ENCODE measurements at places on chromosomes 6 and 20.

- no peak for DNase-seq
Measured at GRCh38 chr6:33082702-33083101, 6.9 kb downstream of the HLA-DPB1 start.

DNA sequence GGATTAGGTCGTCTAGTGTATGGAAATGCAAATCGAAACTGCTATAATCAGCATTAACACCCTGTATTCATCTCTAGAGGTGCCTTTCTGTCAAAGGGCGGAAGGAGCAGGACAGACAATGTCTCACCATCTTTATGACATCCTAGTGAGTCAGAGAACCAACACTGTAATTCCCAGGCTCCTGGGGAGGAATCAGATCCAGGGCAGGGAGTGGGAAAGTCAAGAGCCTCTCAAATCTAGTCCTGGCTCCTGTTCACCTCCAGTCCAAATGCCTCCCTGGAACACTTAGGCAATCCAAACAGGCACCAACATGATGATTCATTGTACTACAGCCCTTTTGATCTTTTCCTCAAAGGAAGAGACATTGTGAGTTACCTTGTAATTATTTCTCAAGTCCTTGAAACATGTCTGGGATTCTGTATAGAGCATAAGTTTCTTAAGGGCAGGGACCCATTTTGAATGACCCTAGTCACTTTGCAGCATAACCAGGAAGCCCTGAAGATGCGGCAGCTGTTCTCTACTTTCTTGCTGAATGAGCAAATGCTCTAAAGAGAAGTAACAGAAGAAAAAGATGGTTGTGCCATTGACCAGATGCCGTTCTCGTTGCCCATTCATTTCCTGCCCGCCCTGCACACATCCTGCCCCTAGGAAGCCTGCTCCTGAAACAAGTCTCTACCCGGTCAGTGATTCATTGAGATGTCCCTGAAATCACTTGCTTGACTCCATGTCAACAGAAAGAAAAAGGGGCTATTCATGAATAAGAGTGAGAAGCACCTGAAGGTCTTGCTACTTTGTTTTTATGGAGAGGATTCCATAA lies 112.8 kb upstream of the JARID2 start:
- peak; percentile 28 for DNase-seq

DNA sequence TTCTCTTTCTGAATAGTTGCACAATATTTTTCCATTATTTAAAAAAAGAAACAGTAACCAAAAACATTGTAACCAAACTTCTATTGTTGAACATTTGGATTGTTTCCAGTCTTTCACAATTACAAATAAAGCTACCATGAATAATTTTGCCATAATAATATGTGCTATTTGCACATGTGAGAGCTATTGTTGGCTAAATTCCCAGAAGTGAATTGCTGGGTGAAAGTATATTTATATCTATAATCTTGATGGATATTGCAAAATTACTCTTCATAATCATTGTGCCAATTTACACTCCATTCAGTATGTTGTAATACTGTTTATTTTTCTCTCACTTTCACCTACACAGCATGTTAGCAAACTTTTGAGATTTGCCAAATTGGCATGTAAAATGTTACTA lies 36.6 kb upstream of the SLC22A16 start:
- DNase-seq: no peak

- DNase-seq: no peak
Measured at GRCh38 chr6:109081516-109082187, 13.0 kb downstream of the SESN1 start.

- no peak for DNase-seq
Measured at GRCh38 chr6:73078908-73079610, 146.2 kb downstream of the KHDC1L start.

DNA sequence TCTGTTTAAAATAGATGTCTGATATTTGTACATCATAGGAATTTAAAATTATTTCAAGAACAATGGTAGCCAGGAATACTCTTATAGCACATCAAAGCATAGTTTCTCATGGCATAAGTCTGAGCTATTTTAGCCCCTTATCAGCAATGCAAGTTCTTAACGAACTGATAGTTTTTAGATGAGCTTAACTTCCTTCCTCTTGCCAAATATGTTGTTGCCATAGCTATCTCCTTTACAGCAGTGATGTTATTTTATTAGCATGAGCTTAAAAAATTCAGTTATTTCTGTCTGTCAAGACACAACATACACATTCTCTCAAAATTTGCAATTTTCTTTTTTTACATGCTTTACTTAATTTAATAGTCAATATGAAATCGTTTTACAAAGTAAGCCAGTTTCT lies 867.2 kb downstream of the PHF3 start:
- no peak for DNase-seq

- no peak for DNase-seq
Measured at GRCh38 chr6:35533981-35534380, 21.3 kb upstream of the TULP1 start.

DNA sequence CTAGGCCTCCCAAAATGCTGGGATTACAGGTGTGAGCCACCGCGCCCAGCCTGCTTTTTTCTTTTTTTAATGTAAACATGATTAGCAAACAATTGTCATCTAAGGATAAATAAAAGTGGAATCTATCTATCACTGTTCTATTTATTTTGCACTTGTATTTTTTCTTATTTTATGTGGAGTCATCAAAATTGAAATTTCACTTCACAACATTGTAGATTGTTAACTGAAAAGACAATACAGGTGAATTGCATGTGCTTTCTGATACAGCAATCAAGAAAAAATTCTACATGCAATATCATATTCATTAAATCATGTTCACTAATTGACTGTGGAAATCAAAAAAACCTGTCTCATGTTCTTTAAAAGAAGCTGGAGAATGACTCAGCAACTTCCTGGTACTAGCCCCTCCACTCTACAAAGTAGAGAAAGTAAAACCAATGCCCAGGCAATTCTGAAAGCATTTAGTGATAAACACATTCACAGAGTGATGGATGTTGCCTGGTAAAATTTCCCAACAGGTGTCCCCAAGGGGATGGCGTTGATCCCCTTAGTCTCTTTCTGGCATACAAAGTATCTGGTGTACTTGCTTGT lies 10.7 kb upstream of the RFX6 start:
- DNase-seq: no peak

DNA sequence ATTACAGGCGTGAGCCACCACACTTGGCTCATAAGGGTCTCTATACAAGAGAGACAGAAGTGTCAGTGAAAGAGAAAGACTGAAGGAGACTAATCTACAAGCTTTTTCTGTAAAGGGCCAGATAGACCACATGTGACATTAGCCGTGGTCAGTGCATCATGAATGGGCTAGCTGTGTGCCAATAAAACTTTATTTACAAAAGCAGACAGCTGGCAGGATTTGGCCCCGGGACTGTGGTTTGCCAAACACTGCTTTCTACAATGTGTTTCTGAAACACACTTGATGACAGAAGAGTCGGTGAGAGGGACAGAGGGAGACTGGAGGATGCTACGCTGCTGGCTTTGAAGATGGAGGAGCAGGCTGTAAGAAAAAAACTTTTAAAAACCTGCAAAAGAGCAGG lies 285.4 kb downstream of the TFAP2C start:
- DNase-seq: no peak

DNA sequence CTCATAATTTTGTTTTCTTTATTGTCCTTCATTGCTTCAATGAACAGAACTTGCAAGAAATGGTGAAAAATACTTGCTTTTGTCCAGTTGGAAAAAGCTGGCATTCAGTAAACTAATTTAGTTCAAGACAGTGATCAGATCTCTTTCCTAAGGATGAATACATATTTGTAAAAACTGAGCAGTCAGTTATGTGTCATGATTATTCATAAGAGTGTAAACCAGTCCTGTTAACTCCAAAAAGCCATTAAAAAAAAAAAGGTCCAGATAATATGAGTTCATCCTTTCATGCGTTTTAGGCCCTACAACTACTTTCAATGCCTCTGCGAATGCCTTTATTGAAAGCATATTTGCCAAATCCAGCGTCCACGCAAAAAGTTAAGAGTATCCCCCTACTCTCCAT lies 609 bp downstream of the PGM3 start:
- no peak for DNase-seq
